DMS53 (cell line): ENCODE measurements at places on chromosomes 2 and 18.

DNA sequence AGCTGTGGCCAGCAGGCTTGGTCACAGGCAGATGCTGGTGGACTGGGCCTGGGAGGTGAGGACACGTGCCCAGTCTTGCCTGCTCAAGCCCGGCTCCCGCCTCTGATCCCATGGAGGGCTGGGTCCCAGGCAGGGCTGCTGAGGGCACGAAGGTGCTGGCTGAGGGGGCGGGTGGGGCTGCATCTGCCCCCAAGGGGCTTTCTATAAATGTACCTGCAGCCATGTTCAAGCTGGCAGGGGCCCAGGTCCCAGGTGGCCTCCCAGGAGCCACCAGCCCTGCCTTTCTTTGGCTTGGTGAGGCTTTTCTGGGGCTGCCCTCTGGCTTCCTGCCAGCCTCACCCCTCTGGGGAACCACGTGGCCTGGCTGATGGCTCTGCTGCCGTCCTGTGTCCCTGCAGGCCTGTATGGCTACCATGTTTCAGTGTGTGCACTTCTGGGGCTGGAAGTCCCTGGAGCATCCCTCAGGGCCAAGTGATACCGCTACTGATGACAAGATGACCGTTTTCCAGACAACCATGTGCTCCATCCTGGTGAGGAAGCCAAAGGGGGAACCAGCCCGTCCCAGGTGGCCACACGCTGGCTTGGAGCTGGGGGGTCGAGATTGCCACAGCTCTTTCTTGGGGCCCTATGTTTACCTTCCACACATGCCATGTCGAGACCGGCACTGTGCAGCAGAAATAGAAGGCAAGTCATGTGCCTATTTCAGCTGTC lies 23.2 kb downstream of the HJURP start:
- DNase-seq: no peak

DNA sequence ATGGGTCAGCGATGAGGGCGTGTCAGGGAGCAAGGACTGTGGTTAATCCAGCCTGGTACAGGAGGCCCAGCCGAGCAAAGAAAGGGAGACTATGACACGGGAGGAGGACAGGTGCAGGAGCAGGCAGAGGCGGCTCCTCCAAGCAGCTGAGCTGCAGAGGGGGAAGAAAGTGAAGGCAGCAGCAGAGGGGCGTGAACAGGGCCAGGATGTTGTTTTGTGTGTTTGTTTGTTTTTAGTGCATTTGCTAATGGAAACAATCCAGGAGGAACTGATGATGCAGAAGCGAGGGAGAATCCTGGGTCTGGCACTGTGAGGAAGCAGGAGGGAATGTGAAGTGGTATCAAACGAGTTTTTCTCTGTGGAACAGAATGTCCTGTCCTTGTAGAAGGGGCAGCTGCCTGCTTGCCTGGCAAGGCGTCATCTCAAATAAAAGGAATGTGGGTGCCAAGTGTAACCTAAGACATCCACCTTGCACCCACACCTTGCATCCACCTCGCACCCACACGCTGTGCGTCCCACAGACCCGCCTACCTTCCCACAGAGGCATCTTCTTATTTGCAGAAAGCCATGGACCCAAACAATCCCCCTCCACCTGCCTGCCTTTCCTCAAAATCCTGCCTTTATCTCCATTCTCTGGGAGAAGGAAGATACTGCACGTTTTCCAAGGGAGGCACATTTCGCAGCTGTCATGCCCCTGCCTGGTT lies 134.8 kb downstream of the SH3BP4 start:
- DNase-seq: peak; percentile 12

GRCh38 chr2:237096911-237097310 lies 11.2 kb downstream of the COPS8 start:
- no peak for DNase-seq

GRCh38 chr2:45986509-45986908 lies 310.7 kb upstream of the EPAS1 start:
- no peak for DNase-seq

- DNase-seq: peak; percentile 20
Observed at GRCh38 chr2:85924522-85924921, 35.7 kb upstream of the ST3GAL5 start.

DNA sequence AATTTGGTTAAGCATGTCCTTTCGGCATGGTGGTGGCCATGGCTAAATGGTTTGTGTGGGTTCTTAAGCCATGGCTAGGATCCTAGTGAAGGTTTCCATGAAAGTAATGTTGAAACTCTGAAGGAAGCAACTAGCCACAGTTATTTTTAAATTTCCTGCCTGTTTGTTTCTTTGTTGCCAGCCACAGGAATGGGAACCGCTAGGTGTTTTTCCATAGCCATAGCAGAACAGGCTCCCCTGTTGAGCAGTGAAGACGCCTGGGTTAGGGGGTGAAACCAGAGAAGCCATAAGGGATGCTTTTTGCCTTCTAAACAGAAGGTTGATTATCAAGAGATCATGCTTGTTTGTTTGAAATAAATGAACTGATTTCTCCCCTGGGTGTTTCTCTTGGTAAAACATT lies 60.1 kb upstream of the CHMP1B start:
- DNase-seq: no peak

DNA sequence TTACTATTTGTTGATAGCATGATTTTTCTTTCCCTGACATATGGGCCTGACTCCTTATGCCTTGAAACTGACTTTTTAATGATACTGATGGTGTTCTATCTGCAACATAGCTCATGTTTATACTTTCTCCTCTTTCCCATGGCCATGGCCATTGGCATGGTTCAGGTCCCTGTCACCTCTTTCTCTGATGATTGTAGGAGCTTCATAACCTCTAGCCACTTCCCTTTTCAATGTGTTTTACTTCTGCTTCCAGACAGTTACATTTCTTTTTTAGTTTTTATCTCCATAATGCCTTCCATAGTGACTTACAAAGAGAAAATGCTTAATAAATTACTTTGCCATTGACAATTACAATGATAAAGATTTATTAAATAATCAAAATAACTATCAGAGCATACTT lies 177.9 kb upstream of the SETBP1 start:
- no peak for DNase-seq

GRCh38 chr2:127887082-127887775 lies 1.5 kb upstream of the AMMECR1L start:
- DNase-seq: no peak

- DNase-seq: no peak
Observed at GRCh38 chr2:71891155-71891554, 256.5 kb downstream of the CYP26B1 start.

DNA sequence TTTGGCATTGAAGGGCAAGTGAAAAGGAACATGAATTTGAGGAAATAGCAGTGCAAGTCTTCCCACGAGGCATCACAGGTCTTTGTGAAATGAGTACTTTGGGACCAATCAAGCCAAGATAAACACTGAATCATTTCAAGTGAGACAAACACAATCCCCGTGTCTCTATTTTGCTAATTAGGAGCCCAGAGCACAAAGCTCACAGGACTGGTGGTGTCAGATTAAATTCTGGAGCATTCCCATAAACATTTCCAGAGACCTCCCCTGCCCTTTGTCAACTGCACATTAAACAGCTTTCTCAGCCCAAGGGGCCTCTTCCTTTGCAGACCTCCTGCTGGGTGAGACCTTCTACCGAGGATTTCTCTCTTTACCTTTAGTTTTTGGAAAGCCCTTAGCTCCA lies 50.7 kb downstream of the DAPL1 start:
- no peak for DNase-seq

DNA sequence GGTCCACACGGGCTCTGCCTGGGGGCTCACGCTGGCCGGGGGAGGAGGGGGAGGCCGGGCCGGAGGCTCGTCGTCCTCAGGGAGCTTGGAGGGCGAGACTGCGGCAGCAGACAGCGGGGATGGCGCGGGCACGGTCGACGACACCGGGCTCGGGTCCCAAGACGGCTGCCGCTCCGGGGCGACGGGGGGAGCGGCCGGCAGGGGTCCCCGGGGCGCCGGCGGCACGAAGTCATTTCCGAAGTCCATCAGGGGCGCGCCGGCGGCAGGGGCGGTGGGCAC lies 491 bp downstream of the RTN4 start:
- DNase-seq: peak; percentile 68

DNA sequence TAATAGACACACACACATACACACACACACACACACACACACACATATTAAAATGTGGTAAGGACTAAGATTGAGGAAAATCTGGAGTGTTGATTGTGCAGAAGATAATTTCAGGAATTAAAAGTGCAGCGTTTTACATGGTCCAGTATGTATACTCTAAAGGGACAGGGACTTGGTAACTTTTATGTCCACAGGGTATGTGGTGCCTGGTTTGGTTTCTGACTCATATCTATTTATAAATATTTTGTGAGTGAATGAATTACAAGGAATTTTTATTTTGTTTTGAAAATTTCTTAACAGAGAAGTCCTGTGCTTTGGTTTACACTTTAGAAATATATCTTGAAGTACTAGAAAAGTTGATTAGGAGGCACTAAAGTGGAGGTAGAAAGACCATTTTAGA lies 287.7 kb upstream of the NXPH2 start:
- DNase-seq: no peak

DNA sequence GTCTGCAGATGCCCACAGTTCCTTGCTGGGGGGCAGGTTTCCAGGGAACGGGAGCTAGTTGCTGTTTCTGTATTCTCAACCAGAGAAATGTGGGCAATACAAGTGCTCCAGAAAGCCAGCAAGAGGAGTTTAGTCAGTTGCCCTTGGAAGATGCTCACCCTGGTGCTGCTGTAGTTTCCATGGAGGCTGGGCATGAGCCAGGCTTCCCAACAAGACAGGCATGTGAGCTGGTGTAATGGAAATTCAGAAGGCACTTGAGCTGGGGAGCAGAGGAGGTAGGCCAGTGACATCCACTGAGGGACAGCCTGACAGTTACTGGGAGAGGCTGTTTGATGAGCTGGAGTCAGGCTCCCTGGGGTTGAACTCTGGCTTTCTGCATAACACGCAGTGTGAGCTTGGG lies 7.7 kb downstream of the HK2 start:
- no peak for DNase-seq

DNA sequence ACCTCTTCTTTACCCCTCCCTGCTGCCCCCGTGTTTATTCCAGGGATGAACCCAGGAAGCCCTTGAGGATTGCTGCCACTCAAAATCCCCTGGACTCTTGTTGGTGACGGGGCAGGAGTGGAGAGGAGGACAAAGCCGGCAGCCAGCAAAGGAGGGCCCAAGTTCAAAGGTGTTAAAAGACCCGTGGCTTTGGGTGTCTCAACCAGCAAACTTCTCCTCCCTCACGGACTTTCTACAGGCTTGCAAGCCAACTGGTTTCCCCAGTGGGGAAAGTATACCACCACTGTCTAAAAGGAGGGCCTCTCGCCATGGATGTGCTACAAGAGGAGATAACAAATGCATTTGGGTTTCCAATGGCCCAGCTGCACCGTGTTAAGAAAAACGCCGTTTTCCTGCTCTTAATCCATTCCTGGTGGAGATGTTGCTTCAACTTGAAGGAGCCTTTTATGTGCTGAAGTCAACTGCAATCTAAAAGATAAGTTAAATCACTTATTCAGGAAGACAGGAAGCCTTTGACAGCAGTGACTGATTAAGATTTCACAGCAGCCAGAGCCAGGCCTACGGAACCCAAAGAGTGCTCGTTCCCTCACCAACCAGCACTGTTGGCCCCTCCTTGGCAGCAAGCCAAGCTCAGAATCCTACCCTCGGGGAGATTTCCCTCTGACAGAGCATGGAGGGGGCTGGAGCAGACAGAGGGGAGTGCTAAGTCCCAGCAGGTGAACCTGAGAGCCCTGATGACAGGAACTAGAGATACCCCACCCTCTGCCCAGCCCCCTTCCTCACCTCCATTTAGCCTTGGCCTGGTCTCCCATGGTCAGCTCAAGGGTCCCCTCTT lies 57.8 kb downstream of the ZBTB7C start:
- no peak for DNase-seq

GRCh38 chr2:33488178-33488690 lies 11.8 kb downstream of the RASGRP3 start:
- no peak for DNase-seq

GRCh38 chr2:176268976-176269318 lies 295 bp upstream of the MTX2 start:
- no peak for DNase-seq

DNA sequence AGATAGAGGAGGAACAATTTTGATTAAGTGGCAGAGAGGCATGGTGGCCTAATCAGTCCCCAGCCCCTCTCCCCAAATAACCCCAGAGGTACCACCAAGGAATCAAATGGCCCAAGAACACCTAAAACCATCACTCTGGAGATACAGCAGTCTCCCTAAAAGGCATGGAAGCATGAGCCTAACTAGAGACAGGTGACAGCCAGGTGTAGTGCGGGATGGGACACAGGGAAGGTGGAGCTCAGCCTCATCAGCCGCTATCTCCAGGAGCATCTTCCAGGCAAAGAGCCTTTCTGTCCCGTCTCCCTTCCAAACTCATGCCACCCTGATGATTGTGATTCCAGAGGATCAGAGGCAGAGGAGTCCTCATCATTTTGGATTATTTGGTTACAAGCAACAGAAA lies 144.7 kb downstream of the COPS8 start:
- no peak for DNase-seq

DNA sequence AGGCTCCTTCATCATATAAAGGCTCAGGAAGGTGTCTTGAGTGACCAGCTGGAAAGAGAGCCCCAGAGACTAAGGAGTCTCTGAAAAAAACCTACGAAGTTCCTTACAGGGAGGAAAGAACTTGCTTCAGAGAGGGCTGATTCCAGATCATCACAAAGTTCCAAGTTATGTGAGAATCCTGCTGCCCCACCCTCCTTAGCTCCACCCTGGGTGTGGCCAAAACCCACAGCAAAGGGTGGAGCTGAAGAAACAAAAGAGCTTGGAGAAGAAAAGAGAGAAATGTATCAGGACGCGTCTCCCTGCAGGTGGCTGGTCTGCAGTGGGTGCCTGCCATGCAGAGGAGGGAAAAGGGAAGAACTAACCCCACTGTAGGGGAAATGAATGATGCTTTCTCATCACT lies 32.8 kb upstream of the ZNF396 start:
- no peak for DNase-seq

- DNase-seq: no peak
Observed at GRCh38 chr2:135863233-135863632, 13.0 kb downstream of the MCM6 start.

DNA sequence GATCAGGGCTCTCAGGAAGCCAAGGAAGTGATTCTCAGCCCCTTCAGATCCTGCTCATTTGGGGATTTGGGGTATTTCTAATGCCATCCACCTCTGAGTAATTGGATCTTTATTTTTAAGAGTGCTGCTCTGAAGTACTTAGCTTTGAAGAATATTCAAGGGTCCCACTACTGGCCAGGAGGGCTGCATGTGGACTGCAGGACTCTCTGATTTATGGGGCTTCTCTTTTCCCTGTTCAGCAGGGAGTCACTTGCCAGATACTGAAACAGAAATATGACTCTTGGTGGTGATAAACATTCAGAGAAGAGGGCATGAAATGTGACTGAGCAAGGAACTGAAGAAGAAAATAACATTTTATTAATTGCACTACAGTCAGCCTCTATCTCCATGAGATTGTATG lies 138.5 kb downstream of the MTX2 start:
- DNase-seq: no peak

- DNase-seq: no peak
Observed at GRCh38 chr2:119306196-119306590, 60.4 kb downstream of the C2orf76 start.

GRCh38 chr18:59884351-59884750 lies 15.4 kb upstream of the PMAIP1 start:
- no peak for DNase-seq

DNA sequence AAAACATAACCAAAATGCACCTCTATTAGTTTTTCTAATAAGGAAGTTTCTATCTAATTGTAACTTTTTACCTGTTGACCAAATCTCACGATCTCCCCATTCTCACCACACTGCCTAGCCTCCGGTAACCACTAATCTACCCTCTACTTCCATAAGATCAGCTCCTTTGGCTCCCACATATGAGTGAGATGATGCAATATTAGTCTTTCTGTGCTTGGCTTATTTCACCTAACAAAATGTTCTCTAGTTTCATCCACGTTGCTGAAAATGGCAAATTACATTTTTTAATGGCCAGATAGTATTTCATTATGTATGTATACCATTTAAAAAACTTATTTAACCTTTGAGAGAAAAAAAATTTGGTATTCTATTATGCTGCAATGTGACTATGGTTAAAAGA lies 379.0 kb upstream of the NXPH2 start:
- no peak for DNase-seq
